ENCODE measurements at places on chromosomes 3 and 15. TPM values are rescaled to one million over a fixed set of nuclear protein-coding genes. Genes with fewer than 3 reads are reported as not detected.

Gene ATP13A4
- polyA plus RNA-seq: 1.3 TPM

Gene PROS1
- polyA plus RNA-seq: 45.9 TPM

Gene RTF1
- 75.6 TPM for polyA plus RNA-seq

Gene SLC6A20
- polyA plus RNA-seq: 0.37 TPM

Gene FETUB
- 0.28 TPM for polyA plus RNA-seq

Gene CCDC71
- polyA plus RNA-seq: 21.0 TPM

GRCh38 chr3:183272142-183272541 lies 19.1 kb downstream of the B3GNT5 start:
- DNase-seq: no peak

DNA sequence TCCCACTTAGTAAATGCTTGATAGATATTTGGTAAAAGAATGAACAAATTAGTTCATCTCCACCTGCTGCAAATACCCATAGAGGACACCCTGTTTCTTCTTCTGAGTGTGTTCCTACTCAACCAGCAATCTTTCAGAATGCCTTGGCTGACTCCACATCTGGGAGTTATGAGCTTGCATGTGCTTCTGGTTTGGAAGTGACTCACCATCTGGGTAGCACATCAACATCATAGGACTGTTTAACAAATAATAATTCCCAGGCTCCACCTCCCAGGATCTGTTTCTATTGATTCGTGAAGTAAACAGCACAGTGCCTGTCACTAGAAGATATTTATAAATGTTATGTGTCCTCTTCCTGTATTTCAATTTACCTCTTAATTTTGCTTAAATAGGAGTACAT lies 580.1 kb downstream of the ROBO2 start:
- no peak for DNase-seq

GRCh38 chr3:154074966-154075365 lies 46.2 kb upstream of the ARHGEF26 start:
- no peak for DNase-seq

- no peak for DNase-seq
These were observed 447.8 kb upstream of the BCHE start for GRCh38 chr3:166285001-166285400.

DNA sequence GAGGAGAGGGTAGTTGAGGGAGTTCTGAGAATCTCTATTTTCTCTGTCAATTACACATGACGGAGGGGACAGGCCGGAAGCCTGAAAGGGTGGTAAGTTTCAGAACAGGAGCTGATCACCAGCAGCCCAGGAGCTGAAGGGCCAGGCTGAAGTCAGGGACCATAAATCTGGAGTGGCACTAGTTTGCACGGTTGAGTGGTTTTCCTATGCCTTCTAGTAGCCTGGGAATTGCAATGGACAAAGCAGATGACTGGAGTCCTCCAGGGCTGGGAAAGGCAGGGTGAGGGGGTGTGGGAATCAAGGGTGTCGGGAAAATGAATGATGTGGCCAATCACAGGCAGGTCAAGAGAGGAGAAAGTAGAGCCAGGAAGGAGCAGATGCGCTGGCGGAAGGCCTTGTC lies 72.5 kb downstream of the MAGEF1 start:
- DNase-seq: peak; percentile 85

DNA sequence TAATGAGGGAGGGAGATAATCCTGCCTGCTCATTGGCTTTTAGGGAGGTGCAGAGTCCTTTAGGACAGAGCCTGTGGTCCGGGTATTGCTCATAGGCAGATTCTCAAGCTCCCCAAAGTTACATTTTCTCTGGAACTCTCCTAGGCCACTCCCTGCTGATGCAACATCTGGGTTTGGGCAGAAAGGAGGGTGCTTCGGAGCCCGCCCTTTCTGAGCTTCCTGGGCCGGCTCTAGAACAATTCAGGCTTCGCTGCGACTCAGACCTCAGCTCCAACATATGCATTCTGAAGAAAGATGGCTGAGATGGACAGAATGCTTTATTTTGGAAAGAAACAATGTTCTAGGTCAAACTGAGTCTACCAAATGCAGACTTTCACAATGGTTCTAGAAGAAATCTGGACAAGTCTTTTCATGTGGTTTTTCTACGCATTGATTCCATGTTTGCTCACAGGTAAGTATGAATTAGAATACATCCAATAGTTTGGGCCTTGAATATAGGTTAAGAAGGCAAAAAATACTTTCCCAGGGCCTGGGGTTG lies at the start of gene IL20RB:
IL20RB (plus strand) TSS at position 233 of the 538 bp plus-strand sequence; CDS start at position 364, 131 bp downstream.
- no peak for DNase-seq

- DNase-seq: no peak
These were observed 19.9 kb downstream of the IGSF10 start for GRCh38 chr3:151440940-151441339.

DNA sequence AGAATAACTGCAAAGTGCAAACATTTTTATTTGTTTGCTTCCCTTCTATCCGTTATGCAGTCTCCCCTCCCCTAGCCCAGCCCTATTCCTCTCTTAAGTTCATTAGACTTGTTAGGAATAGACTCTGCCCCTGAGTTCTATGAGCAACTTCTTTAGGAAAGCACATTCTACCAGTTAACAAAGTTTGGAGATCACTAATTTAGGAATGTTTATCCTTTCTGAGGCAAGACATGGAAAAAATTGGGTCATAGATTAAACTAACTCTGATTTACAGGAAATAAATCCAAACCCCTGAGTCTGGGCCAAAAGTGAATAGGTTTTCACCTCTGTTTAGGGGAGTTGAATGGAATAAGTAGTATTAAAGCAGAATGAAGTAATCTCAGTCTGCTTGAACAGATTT lies 34.4 kb downstream of the C3orf80 start:
- no peak for DNase-seq

- DNase-seq: peak; percentile 81
These were observed 14.4 kb upstream of the TKT start for GRCh38 chr3:53269888-53270880.

DNA sequence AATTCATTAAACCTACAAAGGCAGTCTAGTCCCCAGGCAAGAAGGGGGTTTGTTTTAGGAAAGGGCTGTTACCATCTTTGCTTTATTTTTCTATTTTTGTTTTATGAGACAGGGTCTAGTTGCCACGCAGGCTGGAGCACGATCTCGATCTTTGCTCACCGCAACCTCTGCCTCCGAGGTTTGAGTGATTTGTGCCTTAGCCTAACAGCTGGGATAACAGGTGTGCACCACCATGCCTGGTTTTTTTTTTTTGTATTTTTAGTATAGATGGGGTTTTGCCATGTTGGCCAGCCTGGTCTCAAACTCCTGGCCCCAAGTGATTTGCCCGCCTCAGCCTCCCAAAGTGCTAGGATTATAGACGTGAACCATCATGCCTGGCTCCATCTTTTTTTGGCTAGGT lies 4.9 kb downstream of the HIGD1A start:
- DNase-seq: no peak

DNA sequence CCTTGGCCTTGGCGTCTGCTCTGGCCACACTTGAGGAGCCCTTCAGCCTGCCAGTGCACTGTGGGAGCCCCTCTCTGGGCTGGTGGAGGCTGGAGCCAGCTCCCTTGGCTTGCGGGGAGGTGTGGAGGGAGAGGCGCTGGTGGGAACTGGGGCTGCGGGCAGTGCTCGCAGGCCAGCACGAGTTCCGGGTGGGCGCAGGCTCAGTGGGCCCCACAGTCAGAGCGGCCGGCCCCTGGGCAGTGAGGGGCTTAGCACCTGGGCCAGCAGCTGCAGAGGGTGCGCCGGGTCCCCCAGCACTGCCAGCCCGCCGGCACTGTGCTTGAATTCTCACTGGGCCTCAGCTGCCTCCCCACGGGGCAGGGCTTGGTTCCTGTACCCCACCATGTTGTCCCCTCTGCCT lies 68.7 kb upstream of the KCNAB1 start:
- DNase-seq: no peak

DNA sequence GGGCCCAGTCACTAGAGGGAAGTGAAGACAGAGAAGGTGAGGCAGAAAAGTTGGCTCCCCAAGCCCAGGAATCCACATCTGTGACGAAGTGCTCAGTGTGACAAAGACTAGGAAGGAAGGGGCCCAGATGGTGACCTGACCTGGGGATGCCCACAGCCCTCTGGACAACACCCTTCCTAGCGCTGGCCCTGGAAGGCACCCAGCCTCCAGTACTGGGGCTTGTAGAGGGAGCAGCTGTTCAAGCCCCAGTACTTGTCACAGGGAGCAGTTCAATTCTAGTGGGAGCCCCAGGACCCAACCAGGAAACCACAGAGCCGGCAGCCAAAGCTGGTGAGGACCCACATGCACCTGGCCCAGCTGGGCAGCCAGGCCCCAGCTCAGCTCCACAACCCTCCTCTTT lies 190.8 kb downstream of the XXYLT1 start:
- DNase-seq: no peak

- DNase-seq: no peak
These were observed 58.1 kb downstream of the DCBLD2 start for GRCh38 chr3:98843266-98843959.

DNA sequence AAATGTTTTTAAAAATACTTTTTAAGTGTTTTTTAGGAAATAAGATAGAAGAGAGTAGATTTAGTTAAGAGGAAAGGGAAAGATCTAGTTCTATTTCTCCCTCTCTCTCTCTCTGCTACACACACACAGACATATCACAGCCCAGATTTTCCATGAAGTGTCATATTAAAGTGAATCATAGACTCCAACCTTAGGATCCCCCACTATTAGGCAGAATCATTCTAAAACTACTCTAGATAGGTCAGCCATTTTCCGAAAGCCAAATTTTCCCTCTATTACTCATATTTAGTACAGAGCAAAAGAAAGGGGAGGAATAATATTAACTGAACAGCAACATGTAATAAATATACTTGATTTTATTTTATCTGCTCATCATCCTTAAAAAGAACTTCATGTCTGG lies 45.1 kb upstream of the RSL24D1 start:
- no peak for DNase-seq

GRCh38 chr3:99903869-99904268 lies 86.2 kb downstream of the CMSS1 start:
- no peak for DNase-seq

GRCh38 chr3:126753191-126754160 lies 49.4 kb downstream of the CHCHD6 start:
- DNase-seq: no peak

- no peak for DNase-seq
These were observed 126.9 kb downstream of the CCNL1 start for GRCh38 chr3:157033001-157033400.

GRCh38 chr15:88834211-88834812 lies 31.1 kb downstream of the ACAN start:
- DNase-seq: peak; percentile 40
